ENCODE measurements at places on chromosomes 4 and X.

GRCh38 chr4:53012738-53013137 is 150.6 kb downstream of the RASL11B start:
- DNase-seq, result no peak

DNA sequence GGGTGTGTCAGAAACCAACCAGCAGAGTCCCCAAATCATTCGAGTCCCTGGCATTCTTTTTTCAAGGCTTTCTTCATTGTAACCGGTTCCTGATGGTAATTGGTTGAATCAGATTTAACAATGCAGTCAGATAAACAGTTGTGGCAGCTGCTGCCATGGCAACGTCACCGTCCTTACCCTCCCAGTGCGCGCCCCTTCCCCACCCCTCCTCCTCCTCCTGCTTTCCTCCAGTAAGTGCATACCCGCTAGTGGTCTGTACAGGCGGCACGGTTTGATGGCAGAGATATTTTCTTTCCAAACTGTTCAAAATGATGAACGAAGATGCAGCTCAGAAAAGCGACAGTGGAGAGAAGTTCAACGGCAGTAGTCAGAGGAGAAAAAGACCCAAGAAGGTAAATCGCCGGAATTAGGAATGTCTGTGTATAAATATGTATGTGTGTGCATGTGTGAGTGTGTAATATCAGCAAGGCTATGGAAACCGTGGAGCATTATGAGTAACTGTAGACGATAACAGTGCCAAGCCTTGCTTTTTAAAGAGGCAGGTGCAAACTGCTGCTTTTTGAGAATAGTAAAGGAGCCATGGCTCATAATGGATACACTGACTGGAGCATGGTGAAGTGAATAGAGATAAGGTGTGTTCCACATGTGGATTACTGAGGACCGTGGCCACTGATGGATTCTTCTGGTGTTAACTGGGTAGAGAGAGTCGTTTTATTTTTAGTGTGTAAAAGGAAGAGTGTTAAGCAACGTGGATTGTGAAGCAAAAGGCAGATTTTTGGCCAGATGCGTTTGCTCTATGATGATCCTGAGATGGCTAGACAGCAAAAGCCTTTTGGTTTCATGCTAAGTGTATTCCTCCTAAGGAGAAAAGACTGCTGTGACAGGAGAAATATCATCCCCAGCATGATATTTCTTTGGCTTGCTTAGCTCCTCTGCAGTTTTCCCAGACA is at the start of gene ANK2:
Gene ANK2 (plus strand): TSS at position 233 of the 950 bp plus-strand sequence. CDS start 76 bp downstream, at position 309.
- DNase-seq, result no peak

- DNase-seq, result no peak
These were observed 7.4 kb upstream of the HS3ST1 start for GRCh38 chr4:11436084-11436483.

DNA sequence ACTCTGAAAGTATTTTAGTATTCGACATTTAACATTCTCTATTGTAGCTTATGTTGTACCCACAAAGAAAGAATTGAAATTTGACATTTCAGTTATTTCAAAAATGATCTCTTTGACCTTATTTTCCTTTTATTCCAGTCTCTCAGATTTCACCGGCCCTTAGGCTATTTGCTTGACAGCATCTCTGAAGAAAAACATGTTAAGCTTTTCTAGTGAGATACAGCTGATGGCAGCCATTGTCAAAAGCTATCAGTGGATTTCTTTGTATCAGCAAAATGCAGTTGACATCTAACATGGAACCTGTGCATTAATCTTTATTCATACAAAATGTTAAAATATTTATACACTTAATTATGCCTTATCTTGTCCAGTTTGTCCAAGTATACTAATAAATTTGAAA is 16.7 kb downstream of the ZAR1 start:
- DNase-seq, result no peak

- DNase-seq, result no peak
These were observed 772.3 kb downstream of the FAT4 start for GRCh38 chr4:126087101-126087500.

- DNase-seq, result no peak
These were observed 98.1 kb upstream of the JADE1 start for GRCh38 chr4:128711361-128711760.

GRCh38 chrX:20432746-20433387 is 166.2 kb upstream of the RPS6KA3 start:
- no peak for DNase-seq

DNA sequence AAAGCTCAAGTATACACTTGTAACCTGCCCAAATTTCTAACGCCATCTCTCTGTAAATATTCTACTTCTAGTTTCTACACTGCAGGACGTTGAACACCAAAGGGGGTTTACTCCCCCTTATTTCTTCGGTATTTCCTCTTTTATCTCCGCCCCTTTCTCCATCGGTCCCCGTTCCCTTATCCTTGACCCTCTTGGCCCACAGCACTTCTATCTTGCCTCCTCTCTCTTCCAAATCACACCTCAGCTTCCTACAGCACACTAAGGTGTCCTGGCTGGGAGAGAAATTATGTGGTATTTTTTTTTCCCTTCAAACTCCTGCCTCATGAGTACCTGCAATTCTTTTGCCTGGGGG is 715 bp downstream of the ZMAT1 start:
- DNase-seq, result no peak

DNA sequence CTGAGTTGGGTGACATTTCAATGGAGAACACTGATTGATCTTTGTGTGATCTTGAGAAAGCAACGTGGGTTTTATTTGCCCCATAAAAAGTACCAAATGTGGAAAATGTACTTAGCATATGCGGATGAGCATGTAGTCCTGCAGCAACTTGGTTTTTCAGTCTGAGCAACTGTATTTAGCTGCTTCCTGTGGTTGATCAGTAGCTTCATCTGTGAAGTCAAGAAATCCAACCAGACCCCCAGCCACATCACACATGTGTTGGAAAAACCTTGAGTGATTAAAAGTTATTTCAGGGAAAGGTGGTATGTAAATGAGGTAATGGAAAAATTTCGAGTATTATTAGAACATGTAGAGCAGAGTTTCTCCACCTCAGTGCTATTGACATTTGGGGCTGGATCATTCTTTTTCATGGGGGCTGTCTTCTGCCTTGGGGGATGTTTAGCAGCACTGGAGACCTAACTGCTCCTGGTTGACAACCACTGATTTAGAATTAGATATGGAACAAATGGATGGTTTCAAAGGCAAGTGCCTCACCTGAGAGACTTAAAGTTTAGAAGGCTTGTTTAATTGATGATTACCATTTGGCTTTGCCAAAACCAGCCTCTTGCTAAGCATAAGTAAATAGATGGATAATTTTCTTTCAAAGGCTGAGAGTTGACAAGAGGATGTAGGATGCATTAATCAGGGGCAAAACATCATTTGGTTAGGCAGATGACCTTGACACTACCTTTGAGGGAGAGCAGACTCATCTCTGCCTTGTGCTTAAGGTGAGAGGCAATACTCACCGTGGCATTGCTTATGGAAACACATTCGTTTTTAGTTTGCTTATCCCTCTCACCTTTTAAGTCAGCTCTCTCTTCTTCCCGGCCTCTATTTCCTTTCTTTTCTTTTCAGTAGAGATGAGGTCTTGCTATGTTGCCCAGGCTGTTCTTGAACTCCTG is 193.0 kb upstream of the RPS6KA3 start:
- no peak for DNase-seq

DNA sequence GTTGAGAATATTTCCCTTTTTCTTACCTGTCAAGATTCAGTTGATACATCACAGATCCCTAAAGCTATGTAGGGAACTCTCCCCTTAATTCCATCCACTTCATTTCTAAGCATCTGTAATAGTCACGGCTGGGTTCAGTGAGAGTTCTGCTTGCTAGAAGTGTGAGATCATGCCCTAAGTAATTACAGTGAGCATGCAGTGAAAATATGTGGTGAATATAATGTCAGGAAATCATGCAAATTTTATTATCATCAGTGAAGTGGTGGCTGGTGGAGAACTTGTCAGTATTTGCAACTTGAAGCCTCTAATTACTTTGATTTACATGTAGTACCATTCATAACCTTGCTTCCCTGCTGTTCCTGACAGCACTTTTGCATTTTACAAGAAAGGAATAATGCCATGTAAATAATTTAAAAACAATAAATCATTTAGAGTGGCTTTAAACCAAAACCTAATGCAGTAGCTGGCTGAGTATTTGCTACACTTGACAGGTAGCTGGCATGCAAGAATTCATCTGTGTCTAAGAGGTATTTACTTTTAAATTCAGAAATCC is 28.3 kb upstream of the CFAP299 start:
- peak; percentile 14 for DNase-seq

DNA sequence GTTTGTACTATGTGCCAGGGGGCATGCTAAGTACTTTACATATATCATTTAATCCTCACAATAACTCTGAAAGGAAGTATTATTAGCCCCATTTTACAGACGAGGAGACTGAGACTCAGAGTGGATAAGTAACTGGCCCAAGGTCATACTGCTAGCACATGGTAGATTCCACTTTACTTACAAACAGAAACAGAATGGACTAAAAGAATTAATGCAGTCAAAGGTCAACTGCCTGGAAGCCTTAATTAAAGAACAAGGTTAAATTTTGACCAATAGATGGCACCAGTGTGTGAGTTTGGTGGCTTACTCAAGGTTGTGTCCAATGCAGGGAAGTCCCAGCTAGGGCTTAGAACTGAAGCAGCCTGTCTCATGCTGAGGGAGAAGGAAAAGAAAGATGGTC is 4.7 kb downstream of the RIPPLY1 start:
- DNase-seq, result peak; percentile 1

DNA sequence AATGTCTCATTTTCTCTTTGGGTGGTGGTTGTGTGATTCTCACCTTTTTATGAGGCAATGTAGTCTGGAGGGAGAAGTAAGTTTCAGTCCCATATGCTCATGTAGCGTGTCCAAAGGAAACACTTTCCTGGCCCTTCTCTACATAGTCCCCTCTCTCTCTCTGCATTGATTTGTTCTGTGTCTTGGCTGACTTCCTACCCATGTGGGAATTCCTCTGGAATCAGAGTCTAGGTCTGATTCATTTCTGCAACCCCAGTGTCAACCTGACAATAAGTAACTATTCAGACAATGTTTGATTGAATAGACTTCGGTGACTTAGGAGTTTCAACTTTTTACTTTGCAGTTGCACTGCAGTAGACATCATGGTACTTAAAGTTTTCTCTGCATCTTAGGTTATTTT is 2.7 kb upstream of the ALAS2 start:
- DNase-seq, result no peak

DNA sequence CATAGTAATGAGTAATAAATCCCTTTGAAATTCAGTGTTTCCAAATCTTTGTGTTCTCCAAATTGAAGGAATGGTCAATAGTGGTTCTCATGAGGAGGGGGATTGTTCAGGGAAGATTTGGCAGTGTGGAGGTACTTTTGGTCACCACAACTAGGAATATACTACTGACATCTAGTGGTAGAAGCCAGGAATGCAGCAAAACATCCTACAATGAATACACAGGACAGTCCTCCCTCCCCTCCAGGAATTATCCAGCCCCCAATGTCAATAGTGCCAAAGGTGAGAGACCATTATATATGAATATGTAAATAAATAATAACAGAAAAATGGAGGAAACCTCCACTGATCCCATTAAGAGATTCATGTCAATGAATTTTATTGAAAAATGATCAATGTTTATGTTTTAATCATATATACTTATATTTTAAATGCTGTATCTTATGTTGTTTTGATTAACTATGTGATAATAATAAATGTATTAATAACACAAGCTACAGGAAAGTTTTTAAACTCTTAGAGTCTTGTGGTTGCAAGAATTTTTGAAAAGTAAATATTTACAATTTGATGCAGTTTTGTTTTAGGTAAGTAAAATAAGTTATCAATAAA is 14.4 kb upstream of the FAM9A start:
- DNase-seq, result peak; percentile 12

DNA sequence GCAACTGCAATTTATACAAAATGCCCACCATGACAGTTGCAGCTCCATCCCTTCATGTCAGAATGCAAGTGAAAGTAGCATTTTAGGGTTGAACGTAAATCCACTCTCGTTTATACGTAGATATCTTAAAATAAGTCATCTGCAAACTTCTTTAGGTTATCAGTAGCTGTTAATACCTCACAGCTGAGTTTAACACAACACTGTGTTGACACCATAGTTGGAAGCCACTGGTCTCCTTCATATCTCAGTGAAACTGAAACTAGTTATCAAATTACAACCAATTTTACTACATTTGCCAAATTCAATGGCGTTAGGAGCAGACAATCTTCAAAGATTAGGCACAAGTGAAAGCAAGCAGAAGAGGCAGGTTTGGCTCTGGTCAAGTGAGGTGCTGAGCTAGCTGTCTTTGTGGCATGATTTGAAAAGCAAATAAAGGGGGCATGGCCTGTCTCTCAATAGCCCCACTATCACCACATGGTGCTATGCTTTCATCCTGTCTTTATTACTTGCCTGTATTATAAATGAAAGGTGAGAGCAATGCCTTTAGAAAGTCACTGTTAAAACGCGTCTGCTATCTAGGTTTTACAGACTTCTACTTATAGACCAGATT is 12.3 kb downstream of the PPP3CA start:
- DNase-seq, result no peak

DNA sequence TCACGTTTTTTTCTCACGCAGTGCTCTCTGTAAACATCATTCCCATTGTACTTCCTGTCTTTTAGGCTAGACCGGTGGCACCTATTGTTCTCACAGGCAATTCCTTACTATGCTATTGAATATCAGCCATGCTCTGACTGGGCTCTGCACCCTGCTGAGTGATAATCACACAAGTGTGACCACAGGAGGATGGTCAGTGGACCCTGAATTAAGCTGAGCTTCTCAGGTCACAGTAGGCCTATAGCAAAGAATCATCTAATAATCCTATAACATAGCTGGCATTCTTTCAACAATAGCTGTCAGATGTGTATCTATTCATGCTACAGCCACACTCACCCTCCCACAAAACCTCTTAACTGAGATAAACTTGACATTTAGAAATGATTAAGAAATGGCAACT is 2399.8 kb upstream of the TENM3 start:
- no peak for DNase-seq

DNA sequence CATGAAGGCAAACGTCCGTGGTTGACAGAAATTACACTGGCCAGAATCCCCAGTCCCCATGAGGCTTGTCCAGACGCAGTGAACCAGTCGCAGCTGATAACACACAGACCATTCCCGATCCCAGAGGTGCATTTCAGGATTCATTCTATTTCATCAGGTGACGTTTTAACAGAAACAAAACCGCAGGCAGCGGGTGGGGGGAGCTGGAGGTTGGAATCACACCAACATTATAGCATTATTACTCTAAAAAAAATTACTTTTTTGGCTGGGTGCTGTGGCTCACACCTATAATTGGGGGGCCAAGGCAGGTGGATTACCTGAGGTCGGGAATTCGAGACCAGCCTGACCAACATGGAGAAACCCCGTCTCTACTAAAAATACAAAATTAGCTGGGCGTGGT is 25.2 kb downstream of the NOP14 start:
- DNase-seq, result no peak

DNA sequence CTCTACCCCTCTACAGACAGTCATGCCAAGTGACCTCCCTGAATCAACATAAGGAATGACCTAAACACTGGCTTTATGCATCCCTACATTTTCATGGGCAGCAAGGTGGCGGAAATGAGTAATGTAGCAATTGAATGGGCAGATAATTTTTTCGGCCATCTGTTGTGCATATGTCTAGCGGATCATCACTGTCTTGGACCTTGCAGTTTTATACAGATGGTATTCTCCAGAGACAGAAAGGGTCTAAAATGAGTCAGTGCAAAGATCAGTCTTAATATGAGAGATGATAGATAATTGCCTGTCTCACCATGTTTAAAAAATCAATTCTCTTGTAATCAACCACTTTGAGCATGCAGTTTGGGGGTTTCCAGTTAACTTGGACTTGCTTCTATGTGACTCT is 177.3 kb upstream of the DKK2 start:
- no peak for DNase-seq

GRCh38 chrX:135544338-135544948 is 24.0 kb downstream of the INTS6L start:
- no peak for DNase-seq
